ENCODE measurements at places on chromosomes 1 and 21.

DNA sequence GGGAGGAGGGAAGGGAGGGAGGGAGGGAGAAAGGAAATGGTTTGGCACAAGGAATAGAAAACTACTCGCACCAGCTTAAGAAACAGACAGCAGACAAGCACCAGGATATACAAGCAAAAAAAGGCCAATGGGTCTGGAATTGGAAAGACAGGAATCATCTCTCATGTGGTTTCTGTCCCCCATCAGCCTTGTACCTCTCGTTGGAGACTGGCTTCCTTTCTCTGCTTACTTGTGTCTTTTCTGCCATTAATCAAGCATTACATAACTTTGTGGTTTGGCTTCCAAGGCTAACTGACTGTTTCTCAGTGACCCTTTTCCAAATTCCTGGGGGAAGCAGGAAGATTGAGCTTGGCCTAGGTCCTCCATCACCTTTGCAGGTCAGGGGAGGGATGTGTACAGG lies 11.8 kb upstream of the RALGPS2 start:
- no peak for DNase-seq

DNA sequence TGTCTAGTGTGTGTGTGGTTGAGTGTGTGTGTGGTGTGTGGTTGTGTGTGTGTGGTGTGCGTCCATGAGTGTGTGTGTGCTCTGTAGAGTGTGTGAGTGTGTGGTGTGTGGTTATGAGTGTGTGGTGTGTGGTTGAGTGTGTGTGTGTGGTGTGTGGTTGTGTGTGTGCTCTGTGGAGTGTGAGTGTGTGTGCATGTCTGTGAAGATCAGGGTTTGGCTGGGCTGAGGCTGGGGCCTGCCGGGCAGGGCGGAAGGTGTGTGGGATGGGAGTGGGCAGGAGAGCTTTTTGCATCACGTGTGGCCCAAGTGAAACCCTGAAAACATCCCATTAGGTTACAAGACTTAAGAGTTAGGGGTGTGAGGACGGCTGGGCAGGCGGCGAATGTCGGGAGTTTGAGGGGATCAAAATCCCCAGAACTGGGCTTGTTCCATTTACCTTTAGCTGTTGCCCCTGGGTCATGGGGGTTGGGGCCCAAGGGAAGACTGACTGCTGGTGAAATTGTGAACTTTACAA lies 2.9 kb upstream of the FCMR start:
- no peak for DNase-seq

- DNase-seq: no peak
These were observed 73.4 kb downstream of the CEP350 start for GRCh38 chr1:180027949-180028445.

GRCh38 chr1:231485029-231485784 lies 43.3 kb upstream of the TSNAX start:
- no peak for DNase-seq

- no peak for DNase-seq
These were observed at the start of gene PDZK1 for GRCh38 chr1:145707183-145707867. Gene PDZK1 (minus strand): TSS chr1:145707368. CDS start chr1:145688021, 19,347 bp downstream.

DNA sequence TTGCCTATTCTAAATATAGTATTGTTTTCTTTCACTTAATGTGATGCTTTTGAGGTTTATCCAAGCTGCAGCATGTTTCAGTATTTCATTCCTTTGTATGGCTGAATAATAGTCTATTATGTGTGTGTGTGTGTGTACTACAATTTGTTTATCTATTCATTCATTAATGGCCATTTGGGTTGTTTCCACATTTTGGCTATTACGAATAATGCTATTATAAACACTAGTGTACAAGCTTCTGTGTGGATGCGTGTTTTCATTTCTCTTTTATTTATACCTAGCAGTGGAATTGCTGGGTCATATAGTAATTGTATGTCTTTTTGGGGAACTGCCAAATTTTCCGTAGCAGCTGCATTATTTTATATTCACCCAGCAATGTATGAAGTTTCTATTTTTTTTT lies 15.0 kb upstream of the THEM5 start:
- no peak for DNase-seq

GRCh38 chr1:5552787-5553484 lies 439.3 kb downstream of the NPHP4 start:
- DNase-seq: no peak

GRCh38 chr1:34363447-34363846 lies 186.7 kb downstream of the C1orf94 start:
- DNase-seq: no peak

GRCh38 chr1:110070282-110070669 lies 196 bp downstream of the ALX3 start:
- no peak for DNase-seq

DNA sequence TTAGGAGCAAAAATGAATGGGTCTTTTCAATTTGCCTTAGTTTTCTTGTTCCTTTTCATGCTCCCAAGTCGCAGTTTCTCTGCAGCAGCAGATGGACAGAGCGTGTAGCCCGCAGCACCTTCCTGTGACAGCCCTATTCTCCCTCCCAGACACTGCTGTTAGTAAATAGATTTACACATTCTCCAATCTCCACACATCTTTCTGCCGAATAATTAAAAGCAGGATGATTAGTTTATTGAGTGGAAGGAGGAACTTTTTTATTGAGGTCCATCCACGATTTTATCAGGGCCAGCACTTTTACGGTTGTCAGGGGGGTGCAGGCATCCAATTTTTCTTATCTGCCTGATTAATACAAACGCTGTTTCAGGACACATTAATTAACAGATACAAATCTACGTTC lies 98.2 kb upstream of the USH2A start:
- DNase-seq: no peak

DNA sequence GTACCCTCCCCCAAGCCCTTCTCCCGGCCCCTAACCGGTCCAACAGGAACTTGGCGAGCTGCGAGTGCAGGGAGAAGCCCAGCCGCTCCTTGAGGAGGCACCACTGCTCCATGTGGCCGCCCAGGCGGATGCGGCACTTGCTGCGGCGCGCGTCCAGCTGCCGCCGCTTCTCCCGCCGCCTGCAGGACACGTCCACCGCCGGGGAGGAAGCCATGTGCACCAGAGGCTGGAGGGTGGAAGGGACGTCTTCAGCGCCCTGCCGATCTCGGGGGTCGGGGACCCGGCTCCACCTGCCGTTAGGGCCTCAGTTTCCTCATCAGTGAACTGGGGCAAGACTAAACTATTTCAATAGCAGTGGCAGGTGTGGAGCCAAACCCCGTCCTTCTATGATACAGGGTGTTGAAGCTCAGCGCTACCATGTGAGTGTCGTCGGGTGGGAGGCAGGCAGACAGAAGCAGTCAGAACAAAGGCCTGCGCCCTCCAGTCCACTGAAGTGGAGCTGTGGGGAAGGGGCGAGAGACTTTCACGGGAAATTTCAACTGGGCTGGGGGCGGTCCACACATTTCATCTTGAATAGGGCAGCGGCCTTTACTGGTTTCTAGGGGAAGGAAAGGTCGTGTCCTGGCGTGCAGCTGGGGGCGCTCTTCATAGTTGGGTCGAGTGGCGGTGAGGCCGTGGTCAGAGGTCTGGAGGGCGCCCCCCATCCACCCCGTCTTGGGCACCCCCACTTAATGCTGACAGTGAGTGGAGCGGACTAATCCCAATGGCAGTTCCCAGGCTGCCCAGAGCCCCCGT lies 592 bp downstream of the ZNF692 start:
- DNase-seq: peak; percentile 40

DNA sequence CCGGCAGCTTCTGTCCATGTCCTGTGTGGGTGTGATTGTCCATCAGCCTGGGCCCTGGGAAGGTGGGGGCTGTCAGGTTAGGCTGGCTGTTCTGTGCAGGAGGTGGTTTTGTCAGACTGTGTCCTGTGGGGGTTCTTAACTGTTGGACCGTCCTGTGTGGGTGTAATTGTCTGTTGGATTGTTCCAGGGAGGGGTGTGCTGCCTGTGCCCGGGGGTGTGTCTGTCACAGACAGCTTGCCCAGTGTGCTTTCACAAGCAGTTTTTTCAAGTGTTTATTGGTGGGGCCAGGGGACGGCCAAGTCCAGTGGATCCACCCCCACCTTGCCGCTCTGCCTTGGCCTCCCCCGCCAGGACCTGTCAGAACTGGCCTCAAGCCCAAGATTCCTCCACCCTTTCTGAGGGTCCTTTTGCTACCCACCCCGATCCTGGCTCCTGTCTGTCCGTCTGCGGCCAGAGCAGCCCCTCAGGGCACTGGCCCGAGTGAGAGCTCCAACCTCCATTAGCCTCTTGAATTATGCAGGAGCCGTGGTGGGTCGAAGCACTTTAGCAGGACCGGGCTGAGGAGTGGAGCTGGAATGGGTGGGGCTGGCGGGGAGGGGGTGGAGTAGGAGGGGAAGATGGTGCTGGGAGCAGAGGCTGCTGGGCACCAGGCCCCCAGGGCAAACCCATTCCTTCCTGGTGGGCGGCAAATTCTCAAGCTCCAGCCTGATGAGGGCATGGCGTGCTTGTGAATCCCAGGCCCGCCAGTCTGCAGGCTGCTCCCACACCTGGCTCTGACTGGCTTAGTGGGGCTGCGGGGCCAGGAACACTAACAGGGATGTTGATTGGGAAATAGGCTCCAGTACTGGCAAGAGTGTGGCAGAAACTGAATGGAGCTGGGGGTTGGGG lies 47.2 kb downstream of the PTPRF start:
- no peak for DNase-seq

- DNase-seq: no peak
These were observed 70.7 kb upstream of the SYT6 start for GRCh38 chr1:114224196-114224907.

Measured in HEK293T (cell line).